BJ (cell line): ENCODE measurements at places on chromosomes 3 and 15. TPM values are rescaled to one million over a fixed set of nuclear protein-coding genes. Genes with fewer than 3 reads are reported as not detected.

The BFSP2 gene
- polyA plus RNA-seq = not detected in 2 replicates

- no peak for DNase-seq
Observed at GRCh38 chr15:95464509-95464908, 866.0 kb upstream of the NR2F2 start.

DNA sequence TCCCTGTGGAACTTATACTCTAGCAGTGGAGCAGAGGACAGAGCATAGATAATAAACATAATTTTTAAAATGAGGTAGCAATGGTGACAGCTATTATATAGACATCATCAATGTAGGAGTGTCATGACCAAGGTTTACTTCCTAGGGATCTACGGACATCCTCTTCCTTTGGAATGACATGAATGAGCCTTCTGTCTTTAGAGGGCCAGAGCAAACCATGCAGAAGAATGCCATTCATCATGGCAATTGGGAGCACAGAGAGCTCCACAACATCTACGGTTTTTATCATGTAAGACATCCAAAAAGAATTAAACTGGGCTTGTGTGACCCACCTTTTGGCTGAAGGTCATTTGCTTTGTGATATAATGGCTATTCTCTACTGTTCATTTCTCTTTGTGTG is 30.1 kb upstream of the CAPN3 start:
- no peak for DNase-seq

- DNase-seq = no peak
Observed at GRCh38 chr15:34760909-34761308, 6.1 kb upstream of the GJD2 start.

DNA sequence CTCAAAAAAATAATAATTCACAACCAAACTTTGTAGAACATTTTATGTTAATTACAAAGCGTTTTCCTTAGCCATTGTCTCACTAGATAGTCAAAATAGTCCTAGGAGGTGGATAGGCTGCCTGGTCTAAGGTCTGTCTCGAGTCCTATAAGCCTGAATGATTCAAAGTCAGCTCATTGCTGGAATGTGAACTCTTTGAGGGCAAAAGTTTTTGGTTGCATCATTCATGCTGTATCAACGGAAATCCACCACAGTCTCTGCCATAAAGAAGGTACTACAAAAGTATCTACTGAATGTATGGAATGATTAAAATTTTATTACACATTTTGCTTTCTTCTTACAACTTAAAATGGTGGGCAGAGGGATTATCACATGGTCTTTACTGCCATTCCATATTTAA is 387.3 kb upstream of the RARB start:
- DNase-seq = no peak

The SI gene
- polyA plus RNA-seq = not detected in 2 replicates

- DNase-seq = no peak
Observed at GRCh38 chr3:98460220-98460619, 2.8 kb upstream of the OR5K1 start.

The CEP70 gene
- 3.6 and 8.8 TPM in 2 replicates for polyA plus RNA-seq

GRCh38 chr3:153210146-153210545 is 48.1 kb downstream of the RAP2B start:
- no peak for DNase-seq

The POU1F1 gene
- not detected in 2 replicates for polyA plus RNA-seq

- no peak for DNase-seq
Observed at GRCh38 chr15:59138243-59138642, 33.3 kb downstream of the CCNB2 start.

The DGKG gene
- not detected in 2 replicates for polyA plus RNA-seq

DNA sequence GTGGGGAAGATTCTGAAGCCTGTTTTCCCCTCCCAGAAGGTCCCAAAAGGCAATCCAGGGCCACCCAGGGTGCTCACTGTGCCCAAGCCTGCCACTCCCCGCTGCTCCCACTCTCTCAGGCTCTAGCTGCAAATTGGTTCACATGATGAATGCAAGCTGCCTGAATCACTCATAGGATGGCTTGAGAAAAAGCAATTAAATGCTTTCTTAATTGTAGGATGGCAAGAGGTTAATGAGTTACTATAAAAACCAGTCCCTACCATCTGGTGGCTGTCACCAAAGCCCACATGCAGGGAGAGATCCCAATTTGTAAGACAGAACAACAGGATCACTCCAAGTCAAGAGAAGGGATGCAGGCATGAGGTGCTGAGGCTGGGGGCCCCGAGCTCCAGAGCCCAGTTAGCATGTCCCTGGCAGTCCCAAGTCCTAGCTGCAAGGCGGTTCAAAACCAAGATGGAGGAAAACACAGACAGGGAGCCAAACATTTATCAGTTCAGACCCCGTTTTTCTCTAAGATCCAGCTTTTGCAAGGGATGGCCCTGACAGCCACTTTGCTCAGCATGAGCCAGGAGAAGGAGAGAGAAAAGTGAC is 207.1 kb downstream of the UACA start:
- no peak for DNase-seq

The CPN2 gene
- not detected in 2 replicates for polyA plus RNA-seq

The GCNT3 gene
- polyA plus RNA-seq = not detected in 2 replicates

DNA sequence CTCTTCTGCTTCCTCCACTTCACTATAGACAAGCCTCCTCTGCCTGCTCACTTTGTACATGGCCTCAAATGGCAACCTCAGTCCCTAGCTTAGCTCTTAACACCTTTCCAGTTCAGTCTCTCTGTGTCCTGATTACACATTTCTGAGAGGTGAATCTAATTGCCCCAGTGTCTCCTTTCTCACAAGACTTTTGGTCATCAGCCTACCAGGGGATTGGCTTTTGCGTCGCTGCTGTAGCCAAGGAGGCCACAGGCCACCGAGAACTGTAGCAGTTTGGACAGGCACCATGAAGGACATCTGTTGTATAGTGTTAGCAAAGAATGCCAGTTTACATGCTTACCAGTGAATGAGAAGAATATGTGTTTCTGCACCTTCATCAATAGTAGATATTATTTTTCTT is 8.5 kb downstream of the IREB2 start:
- DNase-seq = no peak

The KCNH8 gene
- polyA plus RNA-seq = 0.02 and 0.04 TPM in 2 replicates

The MINAR1 gene
- polyA plus RNA-seq = 0.37 and 0.43 TPM in 2 replicates

DNA sequence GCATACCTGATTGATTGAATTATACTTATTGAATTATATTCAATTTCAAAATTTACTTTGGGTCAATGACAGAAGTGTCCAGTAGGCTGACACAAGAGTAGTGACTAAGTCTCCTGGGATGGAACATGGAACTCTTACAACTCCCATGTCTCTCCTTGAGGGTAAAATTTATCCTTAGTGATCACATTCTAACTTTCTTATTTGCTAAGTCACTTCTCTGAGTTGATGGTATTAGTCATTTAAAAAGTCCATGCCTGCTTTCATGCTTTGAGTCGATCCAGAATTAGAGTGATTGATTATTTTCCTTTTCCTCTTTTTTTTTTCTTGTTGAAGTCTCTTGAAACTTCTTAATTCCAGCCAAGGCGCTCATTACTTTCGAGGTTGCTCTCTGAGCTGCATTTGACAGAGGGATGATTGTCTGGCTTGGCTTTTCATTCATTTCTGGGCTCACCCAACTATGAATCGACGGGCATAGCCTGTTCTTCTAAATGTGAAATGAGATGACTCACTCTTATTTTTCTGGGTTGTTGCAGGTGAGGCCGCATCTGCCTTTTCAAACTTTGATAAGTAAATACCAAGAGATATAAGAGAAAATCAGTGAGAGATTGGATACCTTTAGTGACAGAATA is 34.9 kb downstream of the LRRC3B start:
- DNase-seq = no peak

The GRM2 gene
- polyA plus RNA-seq = 0.01 and 0.09 TPM in 2 replicates
